Panc1 (cell line): ENCODE measurements at places on chromosomes 1 and 21. TPM values are rescaled to one million over a fixed set of nuclear protein-coding genes. Genes with fewer than 3 reads are reported as not detected.

The GSTM1 gene
- not detected for total RNA-seq

The ANKRD34A gene
- 1.4 TPM for total RNA-seq

The LINGO4 gene
- total RNA-seq = not detected

The GJB3 gene
- 0.15 TPM for total RNA-seq

The HNRNPU gene
- total RNA-seq = 361 TPM

The AKR7A3 gene
- total RNA-seq = 1.4 TPM

The CLDN19 gene
- 0.05 TPM for total RNA-seq

The KIRREL1 gene
- total RNA-seq = 145 TPM

The LCE1C gene
- total RNA-seq = not detected

The RGSL1 gene
- total RNA-seq = not detected

The TCHHL1 gene
- total RNA-seq = not detected

The UTS2 gene
- total RNA-seq = not detected

The RPTN gene
- total RNA-seq = not detected

The VHLL gene
- 0.28 TPM for total RNA-seq

DNA sequence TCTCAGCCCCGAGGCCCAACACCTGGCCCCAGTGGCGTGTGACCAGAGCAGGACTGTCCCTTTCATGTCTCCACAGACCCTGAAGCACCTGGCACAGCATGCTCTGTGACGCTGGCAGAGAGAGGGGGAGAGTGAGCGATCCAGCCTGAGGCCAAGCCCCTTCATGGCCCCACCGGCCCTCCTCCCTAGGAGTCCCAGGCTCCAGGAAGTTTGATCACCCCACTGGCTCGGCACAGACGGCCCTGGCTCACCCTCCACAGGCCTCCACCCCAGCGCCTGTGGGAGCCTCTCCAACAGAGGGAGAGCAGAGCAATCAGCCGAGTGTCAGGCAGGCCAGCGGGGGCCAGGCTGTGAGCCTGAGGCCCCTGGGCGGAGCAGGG lies 11.0 kb downstream of the SH3BGRL3 start:
- DNase-seq = no peak

DNA sequence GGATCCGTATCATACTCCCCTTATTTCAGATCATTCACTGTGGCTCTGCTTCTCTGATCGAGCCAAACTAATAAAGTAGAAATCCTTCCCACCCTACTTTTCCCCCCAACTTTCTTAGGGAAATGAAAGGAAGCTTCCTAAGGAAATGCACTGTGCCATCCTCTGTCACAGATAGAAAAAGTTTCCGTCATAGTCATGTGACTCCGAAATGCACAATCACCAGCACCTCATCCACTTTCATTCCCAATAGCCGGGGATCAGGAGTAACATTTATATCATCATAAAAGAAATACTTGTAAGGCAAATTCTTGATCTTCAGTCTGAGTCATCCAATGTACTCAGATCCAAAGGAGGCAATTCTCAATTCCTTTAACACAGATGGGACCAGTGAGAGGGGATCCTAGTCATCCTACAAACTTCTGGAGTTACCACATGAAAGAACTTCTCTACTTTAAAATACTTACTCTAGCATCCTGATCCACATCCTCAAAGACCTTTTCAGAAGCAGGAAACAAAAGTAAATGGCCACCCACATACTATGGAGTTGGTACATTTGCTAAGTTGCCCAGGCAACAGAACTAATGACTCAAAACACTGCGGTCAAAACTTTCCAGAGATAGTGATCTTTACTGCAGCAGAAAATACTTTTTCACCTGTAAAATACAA lies 97.8 kb upstream of the ZC3H11B start:
- no peak for DNase-seq

GRCh38 chr1:39542924-39543323 lies 33.7 kb downstream of the PABPC4 start:
- no peak for DNase-seq

DNA sequence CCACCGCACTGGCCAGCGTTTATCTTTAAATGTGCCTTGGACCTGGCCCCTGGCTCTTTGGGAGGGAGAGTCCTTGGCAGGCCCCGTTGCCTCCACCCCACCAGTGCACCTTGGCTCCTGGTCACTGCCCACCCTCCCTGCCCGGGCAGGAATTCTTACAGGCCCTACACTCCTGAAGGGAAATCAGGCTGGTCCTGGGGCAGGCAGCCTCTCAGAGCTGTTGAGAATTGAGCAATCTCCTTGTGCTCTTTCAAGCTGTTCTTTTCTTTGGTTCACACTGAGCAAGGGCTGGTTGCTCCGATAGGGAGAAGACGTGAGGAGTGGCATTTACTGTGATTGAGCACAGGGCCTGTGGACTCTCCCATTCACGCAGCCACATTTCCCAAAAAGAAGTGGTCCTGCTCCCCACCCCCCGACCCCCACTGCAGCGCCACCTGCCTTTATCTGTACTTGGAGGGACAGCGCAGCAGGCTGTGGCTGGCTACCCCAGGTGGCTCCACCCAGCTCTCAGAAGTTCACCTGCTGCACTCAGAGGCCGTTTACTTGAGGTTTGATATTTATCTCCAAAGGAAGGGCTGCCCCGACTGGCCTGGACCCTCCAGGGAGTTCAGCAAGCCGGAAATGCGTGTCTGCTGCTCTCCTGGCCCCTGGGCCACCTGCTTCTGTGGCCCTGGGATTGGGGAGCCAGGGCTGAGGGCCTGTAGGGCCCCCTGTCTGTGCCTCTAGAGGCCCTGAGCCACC lies 47.8 kb downstream of the SKI start:
- no peak for DNase-seq

DNA sequence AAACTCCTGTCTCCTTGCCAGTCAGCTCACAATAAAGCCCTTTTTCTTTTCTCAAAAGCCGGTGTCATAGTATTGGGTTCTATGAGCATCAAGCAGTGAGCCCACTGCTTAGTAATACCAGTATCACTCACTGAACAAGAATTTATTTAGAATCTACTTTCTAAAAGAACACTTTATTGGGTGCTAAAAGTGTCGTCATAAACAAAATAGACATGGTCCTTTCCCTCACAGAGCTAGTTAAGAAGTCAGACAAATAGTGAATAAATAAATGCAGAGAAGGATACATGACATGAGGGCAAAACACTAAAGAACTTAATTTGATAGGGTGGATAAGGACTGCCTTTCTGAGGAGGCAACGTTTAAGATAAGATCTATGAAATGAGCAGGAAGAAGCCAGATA lies 32.2 kb downstream of the EVI5 start:
- no peak for DNase-seq

- no peak for DNase-seq
Observed at GRCh38 chr1:158078569-158079080, 85.2 kb downstream of the KIRREL1 start.

DNA sequence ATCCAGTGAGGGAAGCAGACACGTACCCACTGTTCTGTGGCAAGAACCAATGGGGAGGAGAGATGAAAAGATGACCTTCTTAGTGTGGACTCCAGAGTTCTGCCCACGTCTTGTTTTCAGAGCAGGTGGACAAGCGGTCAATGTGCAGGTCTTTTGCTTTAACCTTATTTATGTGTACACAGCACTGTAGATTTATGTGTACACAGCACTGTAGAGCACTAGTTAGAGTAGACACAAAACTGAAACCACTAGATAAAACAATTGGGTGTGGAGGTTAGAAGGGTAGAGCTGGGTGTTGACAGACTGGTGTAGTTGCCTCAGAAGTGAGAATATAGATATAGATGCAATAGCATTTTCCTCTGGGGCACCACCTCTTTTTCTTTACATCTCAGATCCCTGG lies 150.0 kb downstream of the MAGI3 start:
- no peak for DNase-seq

DNA sequence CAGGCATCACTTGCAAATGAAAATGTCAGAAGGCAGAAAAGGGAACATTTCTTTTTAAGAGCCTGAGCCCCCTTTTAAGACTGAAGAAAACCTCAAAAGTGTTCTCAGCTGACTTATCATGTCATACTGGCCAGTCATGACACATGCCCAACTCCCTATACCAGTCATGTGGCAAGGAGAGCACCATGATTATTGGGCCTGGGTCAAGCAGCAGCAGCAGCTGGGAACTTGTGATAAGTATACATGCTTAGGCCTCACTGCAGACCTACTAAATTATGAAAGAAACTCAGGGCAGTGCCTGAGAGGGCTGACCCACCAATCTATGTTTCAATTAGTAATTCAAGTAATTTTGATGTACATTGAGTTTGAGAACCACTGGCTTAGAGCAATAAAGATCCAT lies 8.6 kb downstream of the RO60 start:
- no peak for DNase-seq

- no peak for DNase-seq
Observed at GRCh38 chr1:228542981-228543380, 55.8 kb downstream of the RNF187 start.

DNA sequence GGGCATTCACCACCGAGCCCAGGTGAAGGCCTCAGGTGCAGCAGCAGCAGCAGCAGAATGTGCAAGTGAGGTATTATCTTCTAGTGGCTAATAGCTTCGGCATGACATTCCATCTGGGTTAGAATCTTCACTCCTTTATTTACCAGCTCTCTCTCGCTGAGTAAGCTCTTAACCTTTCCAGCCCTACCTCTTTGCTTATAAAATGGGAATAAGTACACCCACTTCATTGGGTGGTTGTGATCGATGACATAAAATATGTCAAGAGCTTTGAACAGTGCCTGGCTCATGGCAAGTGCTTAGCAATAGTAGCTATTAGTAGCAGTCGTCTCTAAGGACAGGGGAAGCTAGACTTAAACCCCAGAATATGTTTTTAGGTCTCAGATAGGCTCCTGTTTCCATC lies 149.5 kb downstream of the NOS1AP start:
- DNase-seq = no peak

GRCh38 chr1:112332176-112333150 lies 63.6 kb upstream of the CTTNBP2NL start:
- DNase-seq = no peak
